GM12891 (cell line): ENCODE measurements at places on chromosomes 11 and 22.

GRCh38 chr22:23075525-23076216 lies 5.4 kb downstream of the GNAZ start:
- no peak for DNase-seq

GRCh38 chr22:38031491-38031890 lies 25.7 kb upstream of the PICK1 start:
- DNase-seq = no peak

- no peak for DNase-seq
Observed at GRCh38 chr11:32983506-32983905, 32.2 kb upstream of the DEPDC7 start.

DNA sequence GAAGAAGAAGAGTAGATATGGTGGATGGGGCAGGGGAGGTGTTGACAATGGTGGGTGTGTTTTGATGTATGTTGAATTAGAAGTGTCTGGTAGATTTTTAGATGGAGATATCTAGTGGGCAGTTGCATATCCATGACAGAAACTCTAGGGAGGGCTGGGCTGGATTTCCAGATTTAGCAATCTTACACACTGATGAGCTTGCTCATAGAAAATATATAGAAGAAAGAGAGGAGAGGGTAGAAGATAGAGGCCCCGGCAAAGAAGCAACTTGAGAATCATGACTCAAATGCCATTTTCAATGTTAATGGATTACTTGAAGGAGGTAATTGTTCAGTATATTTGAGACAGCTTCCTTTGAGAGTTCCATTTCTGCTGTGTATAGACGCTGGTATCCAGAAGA lies 8.2 kb downstream of the REXO2 start:
- no peak for DNase-seq

DNA sequence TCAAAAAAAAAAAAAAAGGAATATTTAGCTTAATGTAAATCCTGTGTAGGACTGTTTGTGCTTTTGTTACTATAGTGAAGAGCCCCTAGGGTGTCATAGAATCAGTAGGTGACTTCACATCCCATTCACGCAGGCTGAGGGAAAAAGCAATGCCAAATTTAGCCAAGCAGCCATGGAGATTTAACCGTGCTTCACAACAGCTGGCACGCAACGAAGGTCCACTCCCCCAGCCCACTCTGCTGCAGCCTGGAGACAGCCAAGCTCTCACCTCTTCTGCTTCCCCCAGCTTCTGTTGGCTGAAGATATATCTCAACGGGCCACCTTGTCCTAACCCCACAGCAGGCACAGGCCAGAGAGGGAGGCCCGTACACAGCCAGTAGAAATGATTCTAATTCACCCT lies 78.8 kb upstream of the BID start:
- DNase-seq = no peak

- DNase-seq = no peak
Observed at GRCh38 chr11:120527111-120527761, 15.7 kb downstream of the GRIK4 start.
